ENCODE measurements at places on chromosomes 1 and 21.

- DNase-seq, result no peak
Measured at GRCh38 chr1:217072926-217073325, 349.7 kb upstream of the ESRRG start.

DNA sequence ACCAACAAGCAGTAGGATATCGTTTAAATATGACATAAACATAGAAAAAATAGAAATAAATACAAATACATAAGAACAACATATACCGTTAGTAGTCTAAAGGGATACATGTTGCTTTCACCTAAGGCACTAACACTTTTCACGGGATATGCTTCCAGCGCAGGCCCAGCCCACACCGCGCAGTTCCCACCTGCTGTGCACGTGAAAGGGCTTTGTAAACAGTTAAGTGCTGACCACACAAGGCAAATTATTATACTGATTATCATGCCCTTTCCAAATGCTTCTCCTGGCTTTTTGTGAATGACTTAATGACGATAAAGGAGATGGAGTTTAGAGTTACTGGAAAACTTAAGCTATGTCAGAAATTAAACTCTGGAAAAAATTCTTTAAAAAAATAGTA, 11.3 kb upstream of the IL22RA1 start:
- DNase-seq, result no peak

DNA sequence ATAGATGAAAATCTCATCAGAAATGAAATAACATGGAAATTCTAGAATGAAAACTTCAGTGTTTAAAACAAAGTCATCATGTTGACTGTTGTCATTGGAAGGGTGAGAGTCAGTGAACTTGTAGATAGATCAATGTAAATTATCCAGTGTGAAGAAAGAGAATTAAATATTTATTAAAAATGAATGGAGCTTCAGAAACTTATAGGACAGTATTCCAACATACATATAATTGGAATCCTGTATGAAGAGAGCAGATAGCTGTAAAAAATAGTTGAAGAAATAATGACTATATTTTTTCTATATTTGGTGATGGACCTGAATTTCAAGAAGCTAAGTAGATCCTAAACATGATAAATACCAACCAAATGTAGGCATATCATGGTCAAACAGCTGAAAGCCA, 60.0 kb downstream of the MAN1A2 start:
- DNase-seq, result no peak

DNA sequence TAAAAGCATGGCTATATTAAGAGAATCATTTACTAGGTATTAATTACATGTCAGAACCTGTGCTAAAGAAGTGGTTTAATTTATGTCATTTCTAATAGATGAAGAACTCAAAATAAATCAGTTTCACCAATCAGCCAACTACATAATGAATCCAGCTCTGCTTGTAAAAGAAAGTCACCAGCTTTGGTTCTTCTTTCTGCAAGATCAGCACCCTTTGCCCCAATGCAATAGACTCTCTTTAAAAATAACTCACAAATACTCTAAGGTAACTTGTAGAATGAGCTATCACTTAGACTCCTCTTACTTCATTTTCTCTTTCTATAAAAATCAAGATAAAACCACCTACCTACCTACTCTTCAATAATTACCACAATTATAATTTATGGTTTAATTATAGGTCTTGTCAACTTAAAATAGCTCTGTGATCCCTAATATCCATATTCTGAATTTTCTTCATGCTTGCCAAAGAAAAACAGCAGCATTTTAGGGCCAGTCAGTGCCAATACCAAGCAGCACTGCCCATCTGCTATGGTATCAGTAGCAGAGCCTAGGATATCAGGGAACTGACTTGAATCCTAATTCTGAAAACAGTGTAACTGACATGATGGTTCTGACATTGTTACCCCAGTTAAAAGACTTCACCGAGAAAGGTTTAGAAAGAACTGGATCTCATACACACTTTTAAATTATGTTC, 11.3 kb downstream of the SLC19A2 start:
- DNase-seq, result no peak

GRCh38 chr1:89724369-89725010, 91.6 kb downstream of the LRRC8C start:
- peak; percentile 84 for DNase-seq

DNA sequence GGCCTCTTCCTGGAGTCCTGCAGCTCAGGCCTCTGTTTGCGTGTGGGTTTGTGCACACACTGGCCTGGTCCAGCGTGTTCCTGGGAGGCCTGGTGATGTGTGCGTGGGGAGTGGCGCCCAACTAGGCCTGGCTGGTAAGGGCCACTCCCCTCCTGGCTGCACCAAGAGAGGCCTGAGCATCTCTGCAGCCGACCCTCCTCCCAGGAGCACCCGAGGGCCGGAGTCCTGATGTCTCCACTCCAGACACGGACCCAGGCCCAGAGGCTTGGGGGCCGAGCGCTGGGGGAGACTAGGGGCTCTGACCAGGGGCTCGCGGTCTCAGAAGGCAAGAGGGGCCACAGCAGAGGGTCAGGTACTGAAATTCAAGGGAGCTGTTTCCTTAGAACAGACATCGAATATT, 33.3 kb downstream of the MORN1 start:
- no peak for DNase-seq

- no peak for DNase-seq
Measured at GRCh38 chr1:155186067-155186793, 12.6 kb downstream of the TRIM46 start.

DNA sequence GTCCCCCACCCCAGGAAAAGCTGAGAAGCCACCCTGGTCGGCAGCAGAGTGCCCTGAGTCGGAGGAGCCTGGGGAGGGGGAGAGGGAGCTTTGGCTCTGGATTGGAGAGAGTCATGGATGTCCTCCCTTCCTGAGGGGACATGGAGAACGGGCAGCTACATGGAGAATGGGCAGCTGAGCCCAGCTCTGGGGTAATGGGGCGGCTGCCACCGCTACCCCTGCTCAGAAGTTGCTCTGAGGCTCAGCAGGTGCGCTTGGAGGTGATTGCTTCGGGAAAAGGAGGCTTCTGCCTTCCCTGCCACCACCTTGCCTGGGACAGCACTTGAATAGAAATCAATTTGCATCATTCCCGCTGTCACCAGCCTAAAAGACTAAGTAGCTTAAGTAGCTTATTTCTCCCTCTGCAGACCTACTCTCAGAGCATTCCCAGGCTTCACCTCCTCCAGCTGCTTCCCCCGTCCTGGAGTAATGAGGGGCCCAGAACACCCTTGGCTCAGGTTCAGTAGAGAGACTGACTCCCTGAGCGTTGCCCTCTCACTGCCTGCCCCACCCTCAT, 8.3 kb downstream of the DISP3 start:
- DNase-seq, result no peak

GRCh38 chr1:1333551-1334241, 2.6 kb downstream of the TAS1R3 start:
- DNase-seq, result no peak

DNA sequence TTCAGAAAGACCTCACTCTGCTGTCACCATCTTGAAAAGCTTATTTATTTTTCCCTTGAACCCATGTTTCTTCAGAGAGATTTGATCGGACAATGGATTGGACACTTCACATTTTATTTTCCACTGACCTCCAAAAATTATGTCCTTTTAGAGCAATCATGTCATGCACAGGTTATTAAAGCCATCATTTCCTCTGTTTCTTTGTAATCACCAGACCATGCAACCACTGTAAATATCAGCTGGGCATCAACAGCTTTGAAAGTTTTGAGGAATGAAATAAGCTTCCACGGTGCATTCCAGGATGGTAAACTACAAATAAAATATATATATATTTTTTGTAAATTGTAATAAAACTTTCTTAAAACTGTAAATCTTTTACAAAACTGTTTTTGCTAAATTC, 144.1 kb upstream of the ADAMTS5 start:
- no peak for DNase-seq

DNA sequence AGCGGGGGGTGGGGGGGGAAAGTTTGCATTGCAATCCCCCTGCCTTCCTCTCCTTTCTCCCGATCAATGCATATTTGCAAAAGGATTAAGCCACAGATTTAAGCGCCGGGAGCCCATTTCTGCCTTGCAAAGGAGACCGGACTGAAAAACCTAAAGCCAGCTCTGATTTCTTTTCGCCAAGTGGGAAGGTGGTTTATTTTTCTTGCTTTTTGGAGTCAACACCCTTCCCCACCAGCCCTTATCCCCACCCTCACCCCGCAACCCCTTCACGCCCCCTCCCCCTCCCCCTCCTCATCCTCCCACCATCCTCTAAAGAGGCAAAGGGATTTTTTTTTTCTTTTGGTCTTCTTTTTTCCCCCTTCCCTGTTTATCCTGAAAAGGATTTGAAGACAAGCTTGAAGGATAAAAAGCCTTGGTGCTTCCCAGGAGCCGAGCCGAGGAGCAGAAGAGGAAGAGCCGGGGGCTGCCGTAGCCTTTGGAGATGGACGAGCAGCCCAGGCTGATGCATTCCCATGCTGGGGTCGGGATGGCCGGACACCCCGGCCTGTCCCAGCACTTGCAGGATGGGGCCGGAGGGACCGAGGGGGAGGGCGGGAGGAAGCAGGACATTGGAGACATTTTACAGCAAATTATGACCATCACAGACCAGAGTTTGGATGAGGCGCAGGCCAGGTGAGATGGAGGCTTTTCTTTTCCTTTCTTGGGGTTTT, 513 bp downstream of the PBX1 start:
- DNase-seq, result no peak

DNA sequence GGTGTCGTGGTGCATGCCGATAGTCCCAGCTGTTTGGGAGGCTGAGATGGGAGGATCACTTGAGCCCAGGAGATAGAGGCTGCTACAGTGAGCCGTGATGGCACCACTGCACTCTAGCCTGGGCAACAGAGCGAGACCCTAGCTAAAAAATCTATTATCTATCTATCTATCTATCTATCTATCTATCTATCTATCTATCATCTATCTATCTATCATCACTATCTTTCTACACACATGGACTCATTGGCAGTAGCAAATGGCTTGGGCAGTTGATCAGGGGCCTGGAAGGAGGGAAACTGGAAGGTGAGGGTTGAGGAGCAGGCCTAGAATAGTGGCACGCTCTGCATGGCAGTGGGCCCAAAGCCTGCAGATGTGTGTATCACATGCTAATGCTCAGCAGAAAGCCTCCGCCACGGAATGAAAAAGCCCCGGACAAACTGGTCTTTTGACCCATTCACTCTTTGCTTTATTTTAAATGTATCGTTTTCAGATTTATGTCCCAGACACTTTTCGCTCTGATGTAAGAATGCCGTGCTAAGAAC, 7.3 kb upstream of the HUNK start:
- DNase-seq, result no peak

- DNase-seq, result peak; percentile 60
Measured at GRCh38 chr1:66300972-66301451, 232.9 kb upstream of the SGIP1 start.

GRCh38 chr21:45264912-45265515, 22.7 kb downstream of the POFUT2 start:
- peak; percentile 6 for DNase-seq

DNA sequence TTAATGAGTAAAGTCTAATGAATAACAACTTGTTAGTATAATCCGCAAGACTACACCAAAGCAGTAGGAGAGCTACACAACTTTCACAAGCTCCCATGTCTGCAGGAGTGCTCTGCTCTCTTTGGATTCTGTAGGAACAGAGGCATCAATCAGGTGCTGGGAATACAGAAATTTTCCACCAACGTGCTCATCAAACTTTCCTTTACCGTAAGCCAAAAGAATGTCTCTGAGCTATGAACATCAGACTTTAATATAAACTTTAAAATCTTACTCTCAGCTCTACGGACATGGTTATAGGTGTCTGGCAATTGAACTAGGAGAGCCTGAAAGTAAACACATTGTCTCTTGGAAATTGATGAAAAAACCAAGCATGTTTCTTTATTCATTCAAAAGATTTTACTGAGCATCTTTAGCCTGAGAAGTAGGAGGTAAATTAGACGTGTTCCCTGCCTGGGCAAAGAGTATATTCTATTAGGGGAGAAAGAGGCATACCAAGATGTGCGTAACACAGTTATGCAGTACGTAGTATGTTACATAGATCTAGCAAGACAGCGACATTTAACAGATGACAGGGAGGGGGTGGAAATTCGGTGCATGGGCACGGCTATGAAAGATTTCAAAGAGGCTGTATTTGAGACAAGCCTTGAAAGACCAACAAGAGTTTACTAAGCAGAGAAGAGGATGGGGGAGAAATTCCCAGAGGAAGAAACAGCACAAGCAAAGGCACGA, 85.2 kb downstream of the TM2D1 start:
- DNase-seq, result no peak

DNA sequence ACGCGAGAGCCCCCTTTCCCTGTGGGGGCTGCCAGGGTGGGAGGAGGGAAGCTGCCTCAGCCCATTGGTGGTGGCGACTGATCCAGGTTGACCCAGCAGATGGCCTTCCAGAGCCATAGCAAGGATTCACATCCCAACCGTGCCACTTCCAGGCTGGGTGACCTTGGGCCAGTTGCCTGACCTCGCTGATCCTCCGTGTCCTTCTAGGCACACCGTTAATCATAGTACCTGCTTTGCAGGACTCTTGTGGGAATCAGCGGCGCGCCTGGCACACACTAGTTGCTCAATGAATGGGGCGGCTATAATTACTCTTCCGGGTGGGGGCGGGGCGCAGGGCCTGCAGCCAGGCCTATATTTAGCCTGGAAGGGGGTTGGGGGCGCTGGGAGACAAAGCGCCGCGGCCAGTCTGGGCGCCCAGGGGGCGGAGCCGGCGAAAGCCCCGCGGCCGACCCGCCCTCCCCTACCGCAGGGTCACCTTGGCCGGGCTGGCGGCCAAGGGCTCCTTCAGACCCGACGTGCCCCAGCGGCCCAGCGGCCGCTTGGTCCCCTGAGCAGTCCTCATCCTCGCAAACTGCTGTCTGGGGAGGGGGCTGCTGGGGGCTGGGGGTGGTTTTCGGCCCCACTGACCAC, 5.1 kb downstream of the HSPB7 start:
- peak; percentile 52 for DNase-seq

GRCh38 chr1:96973605-96974004, 252.0 kb downstream of the PTBP2 start:
- DNase-seq, result no peak

DNA sequence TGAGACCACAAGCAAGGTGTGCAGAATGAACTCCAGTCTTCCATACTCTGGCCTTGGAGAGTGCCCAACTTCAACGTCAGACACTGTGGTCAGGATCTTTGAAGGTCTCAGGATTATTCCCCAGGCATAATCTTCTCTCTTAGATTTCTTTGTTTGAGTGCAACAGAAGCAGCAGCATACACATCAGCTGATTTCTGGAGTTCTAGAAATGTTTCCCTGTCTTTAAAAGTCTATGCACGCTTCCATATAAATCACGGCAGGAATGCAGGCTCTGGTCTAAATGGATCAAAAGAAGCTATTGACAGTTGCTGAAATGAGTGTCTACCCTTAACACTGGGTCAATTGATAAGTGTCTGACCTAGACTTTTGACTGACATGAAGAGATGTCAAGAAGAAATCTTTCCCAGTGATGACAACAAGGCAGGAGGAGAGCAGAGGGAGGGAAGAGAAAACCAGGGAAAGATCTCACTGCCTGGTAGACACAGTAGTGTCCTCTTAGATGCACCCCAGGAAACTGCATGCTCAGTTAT, 279.7 kb downstream of the SPATA17 start:
- DNase-seq, result no peak

GRCh38 chr1:67688526-67689219, 3.7 kb downstream of the GADD45A start:
- no peak for DNase-seq

- no peak for DNase-seq
Measured at GRCh38 chr1:3906672-3907020, 6.6 kb upstream of the C1orf174 start.
